AG04449 (cell line): ENCODE measurements at places on chromosomes 6 and 20.

GRCh38 chr6:78580923-78581322 lies 286.4 kb upstream of the IRAK1BP1 start:
- no peak for DNase-seq

- DNase-seq: no peak
Observed at GRCh38 chr20:22572491-22572890, 11.9 kb downstream of the FOXA2 start.

- DNase-seq: no peak
Observed at GRCh38 chr6:7628479-7628878, 38.5 kb downstream of the SNRNP48 start.

DNA sequence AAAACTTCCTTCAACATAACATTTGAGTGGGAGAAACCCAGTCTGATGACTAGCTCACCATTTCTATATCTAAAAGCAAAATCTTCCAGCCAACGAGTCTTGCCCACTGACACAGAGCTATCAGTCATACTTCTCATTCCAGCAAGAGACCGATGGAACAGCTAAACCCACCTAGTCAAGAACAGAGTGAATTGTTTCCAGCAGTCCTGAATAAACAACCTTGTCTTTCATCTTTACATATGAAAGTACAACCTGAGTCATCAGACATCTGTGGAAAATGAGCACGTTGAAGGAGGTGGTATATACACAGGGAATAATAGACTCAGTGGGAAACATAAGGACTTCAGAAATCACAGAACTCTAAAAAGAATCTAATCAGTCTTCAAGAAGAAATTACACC lies 23.8 kb downstream of the NRSN1 start:
- DNase-seq: no peak
